Astrocyte (in vitro differentiated cells and primary cell): ENCODE measurements at places on chromosomes 6 and 20. TPM values are rescaled to one million over a fixed set of nuclear protein-coding genes. Genes with fewer than 3 reads are reported as not detected.

DNA sequence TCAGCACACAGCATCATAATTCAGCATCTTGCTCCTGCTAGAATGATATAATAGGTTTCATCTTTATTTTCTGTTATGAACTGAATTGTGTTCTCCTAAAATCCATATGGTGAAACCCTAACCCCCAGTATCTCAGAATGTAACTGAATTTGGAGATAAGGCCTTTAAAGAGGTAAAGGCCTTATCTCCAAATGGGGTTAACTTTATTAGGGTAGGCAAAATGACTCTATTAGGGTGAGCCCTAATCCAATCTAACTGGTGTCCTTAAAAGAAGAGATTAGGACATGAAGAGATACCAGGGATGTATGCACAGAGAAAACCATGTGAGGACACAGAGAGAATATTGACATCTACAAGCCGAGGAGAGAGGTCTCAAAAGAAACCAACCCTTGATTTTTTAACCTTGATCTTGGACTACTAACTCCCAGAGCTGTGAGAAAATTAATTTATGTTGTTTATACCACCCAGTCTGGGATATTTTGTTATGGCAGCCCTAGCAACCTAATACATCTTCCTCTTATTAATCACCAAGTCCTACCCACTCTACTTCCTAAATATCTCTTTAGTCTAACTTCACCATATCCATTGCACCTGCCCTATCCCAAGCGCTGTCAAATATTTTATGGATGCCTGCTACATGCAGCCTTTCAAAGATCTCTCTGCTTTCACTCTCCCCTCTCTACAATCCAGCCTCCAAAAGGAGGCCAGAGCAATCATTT, 8.5 kb upstream of the MRS2 start:
- DNase-seq, result no peak

DNA sequence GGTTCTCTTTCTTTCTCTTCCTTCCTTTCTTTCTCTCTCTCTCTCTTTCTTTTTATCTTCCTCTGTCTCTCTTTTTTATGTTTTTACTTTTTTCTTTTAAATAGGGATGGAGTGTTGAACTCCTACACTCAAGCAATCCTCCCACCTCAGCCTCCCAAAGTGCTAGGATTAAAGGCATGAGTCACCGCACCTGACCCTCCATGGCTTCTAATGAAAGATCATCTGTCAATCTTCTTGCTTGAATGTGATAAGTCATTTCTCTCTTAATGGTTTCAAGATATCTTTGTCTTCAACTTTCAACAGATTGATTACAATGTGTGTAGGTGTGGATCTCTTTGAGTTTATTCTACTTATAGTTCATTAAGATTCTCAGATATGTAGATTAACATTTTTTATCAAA, 25.2 kb upstream of the HLA-DOA start:
- no peak for DNase-seq

The CNBD2 gene
- total RNA-seq, result 2.1 and 3.0 TPM in 2 replicates

The TCF15 gene
- not detected in 2 replicates for total RNA-seq

The MICB gene
- 4.1 and 5.8 TPM in 2 replicates for total RNA-seq

GRCh38 chr20:41046716-41047115, 18.1 kb downstream of the TOP1 start:
- DNase-seq, result peak; percentile 52

GRCh38 chr20:57570145-57570850, 9.4 kb downstream of the PCK1 start:
- no peak for DNase-seq

DNA sequence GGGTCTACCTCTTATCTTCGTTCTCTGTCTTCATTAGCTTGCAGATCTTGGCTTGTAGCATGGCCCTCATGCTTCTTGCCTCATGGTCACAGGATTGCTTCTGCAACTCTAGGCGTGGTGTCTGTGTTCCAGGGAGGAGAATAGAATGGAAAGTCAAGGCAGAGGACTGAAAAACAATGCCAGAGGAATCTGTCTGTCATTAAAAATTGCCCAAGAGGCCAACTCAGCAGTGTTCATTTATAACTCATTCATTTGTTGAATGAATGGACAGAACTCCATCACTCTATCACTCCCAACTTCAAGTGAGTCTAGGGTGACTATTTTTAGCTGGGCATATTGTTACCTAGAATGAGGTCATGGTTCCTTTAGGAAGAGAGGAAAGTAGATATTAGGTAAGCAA, 179.6 kb downstream of the UST start:
- no peak for DNase-seq

The KCNQ5 gene
- 0.43 and 2.0 TPM in 2 replicates for total RNA-seq

- DNase-seq, result peak; percentile 14
These were observed 16.8 kb upstream of the ARFGEF2 start for GRCh38 chr20:48904566-48905296.

- peak; percentile 90 for DNase-seq
These were observed 480.9 kb upstream of the MARCKS start for GRCh38 chr6:113375950-113376846.
